ENCODE measurements at places on chromosomes 13 and 19. TPM values are rescaled to one million over a fixed set of nuclear protein-coding genes. Genes with fewer than 3 reads are reported as not detected.

DNA sequence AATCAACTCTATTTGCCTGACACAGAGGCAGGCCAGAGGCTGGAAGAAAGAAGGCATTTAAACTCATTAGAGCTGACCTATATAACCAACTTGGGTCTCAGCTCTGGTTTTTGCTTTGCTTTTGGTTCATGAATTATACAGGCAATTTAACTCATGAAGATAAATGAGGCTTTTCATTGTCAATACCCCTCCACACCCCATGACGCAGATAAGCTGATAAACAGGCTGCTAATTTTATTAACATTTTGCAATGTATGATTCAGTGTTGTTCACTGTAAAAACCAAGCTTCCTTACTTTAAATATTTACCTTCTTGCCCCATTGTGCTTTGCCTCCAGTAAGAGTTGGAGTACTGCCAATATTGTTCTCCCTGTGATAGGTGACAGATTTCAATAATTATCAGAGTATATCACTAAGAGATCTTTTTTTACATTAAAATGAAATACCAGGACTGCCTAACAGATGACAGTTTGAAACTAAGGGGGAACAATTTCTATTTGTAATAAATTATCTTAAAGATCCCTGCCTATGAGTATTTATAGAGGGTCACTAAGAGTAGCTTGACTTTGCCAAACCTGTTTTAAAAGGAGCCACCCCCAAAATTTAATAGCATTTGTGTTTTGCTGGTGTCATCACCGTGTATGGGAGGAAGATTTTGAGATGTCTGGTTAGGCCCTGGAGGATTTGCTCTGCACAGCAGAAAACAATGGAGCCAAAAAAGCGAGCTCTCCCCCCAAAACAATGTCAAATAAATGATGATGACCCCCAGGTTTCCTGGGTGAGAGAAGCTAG, 472.7 kb upstream of the NBEA start:
- no peak for DNase-seq
- no peak overlapping the region for H3K4me3 ChIP-seq
- H3K27me3 ChIP-seq: no peaks in the 10 kb centered on the region
- no peaks in the 10 kb centered on the region for H3K4me1 ChIP-seq
- no peak overlapping the region for H3K27ac ChIP-seq
- no peaks in the 10 kb centered on the region for H3K36me3 ChIP-seq

- H3K4me3 ChIP-seq: no peak overlapping the region
- no peaks in the 10 kb centered on the region for H3K4me1 ChIP-seq
- no peaks in the 10 kb centered on the region for H3K36me3 ChIP-seq
- no peaks in the 10 kb centered on the region for H3K27me3 ChIP-seq
- H3K27ac ChIP-seq: no peak overlapping the region
- no peak for DNase-seq
These were observed 26.7 kb upstream of the C19orf12 start for GRCh38 chr19:29741776-29742175.

DNA sequence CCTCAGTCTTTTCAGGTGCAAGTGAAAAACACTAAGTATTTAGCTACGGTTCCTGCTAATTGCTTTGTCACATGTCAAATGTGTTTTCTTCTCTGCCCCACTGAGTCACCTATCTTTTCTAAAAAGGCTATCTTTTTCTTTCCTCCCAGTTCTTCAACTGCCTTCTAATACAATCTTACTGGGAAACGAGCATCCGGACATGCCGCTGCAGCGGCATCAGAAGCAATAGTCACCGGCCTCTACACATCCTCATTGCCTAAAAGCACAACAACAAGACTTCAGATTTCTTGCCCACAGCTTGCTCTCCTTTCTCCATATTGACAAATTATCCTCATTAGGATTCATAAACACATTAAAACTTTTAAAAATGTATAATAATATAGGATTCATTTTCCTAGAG, 1.2 kb downstream of the PCDH9 start:
- peak; percentile 14 for DNase-seq
- H3K36me3 ChIP-seq: peaks cover 5% of the 10 kb centered on the region
- peaks cover 35% of the 10 kb centered on the region for H3K4me1 ChIP-seq

DNA sequence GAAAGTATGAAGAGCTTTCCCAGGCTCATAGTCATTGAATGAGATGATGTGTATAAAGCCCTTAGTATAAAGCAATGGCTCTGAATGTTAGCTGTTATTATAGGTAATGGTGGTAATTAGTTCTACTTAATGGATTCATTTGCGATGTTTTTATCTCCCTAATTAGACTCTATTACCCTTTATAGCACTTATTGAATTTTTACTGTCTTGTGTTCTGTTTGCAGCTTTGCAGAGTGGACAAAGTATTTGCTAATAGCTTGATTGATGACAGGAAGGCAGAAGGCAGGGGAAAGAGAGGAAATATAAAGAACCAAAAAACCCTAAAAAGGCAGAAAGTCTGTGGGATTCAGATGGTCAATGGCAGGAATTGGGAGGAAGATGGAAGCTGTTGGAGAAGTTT, 524.4 kb upstream of the SPRY2 start:
- no peaks in the 10 kb centered on the region for H3K36me3 ChIP-seq
- DNase-seq: no peak
- no peak overlapping the region for H3K27ac ChIP-seq
- no peaks in the 10 kb centered on the region for H3K27me3 ChIP-seq
- H3K4me3 ChIP-seq: no peak overlapping the region

DNA sequence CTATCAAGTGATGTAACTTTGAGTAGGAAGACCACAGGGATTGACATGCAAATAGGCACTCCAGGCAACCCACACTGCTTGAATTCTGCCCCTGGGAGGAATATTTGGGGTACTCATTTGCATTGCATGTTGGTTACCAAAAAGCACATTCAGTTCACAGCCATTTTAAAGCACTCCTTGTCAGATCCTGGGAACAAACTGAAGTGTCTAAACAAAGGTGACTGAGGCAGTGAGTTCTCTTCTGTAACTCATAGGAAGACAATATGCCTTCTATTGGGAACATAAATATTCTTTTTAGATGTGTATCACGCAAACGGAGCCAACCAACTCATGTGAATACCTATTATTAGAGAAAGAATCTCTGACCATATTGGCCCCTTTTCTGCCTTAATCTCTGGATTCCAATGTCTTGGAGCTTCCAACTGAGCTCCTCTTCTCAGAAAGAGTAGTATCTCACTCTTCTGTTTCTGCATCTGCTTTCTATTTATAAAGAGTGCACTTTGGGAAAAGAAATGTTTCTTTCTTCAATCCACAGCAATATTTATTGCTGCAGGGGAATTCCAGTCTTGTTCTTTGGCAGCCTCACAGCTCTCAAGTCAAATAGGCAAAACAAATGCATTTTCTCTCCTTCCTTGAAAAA, 125.7 kb upstream of the NBEA start:
- no peak overlapping the region for H3K27ac ChIP-seq
- no peak for DNase-seq
- H3K27me3 ChIP-seq: no peaks in the 10 kb centered on the region
- no peaks in the 10 kb centered on the region for H3K4me1 ChIP-seq
- H3K4me3 ChIP-seq: no peak overlapping the region

- DNase-seq: no peak
- H3K27me3 ChIP-seq: no peaks in the 10 kb centered on the region
- H3K4me1 ChIP-seq: no peaks in the 10 kb centered on the region
- H3K4me3 ChIP-seq: no peak overlapping the region
- no peak overlapping the region for H3K27ac ChIP-seq
These were observed 112.4 kb upstream of the VSTM2B start for GRCh38 chr19:29413435-29413834.

DNA sequence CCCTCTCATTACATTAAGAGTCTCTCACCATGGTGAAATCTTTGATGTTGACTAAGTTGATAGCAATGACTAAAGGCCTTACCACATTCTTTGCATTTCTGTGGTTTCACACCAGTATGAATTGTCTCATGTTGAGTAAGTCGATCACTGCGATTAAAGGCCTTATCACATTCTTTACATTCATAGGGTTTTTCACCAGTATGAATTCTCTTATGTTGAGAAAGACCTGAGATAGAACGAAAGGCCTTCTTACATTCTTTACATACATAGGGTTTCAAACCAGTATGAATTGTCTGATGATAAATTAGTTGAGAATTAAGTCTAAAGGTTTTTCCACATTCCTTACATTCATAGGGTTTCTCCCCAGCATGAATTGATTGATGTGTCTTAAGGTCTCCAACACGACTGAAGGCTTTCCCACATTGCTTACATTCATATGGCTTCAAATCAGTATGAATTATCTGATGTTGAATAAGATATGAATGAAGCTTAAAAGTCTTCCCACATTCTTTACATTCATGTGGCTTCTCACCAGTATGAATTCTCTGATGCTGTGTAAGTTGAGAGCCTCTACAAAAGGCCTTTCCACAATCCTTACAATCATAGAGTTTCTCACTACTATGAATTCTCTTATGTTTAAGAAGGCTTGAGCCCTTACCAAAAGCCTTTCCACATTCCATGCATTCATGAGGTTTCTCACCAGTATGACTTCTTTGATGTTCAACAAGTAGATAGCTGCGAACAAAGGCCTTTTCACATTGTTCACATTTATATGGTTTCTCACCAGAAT, 45.6 kb downstream of the ZNF283 start:
- no peak overlapping the region for H3K4me3 ChIP-seq
- no peak overlapping the region for H3K27ac ChIP-seq
- H3K36me3 ChIP-seq: no peaks in the 10 kb centered on the region
- H3K27me3 ChIP-seq: no peaks in the 10 kb centered on the region
- no peaks in the 10 kb centered on the region for H3K4me1 ChIP-seq

DNA sequence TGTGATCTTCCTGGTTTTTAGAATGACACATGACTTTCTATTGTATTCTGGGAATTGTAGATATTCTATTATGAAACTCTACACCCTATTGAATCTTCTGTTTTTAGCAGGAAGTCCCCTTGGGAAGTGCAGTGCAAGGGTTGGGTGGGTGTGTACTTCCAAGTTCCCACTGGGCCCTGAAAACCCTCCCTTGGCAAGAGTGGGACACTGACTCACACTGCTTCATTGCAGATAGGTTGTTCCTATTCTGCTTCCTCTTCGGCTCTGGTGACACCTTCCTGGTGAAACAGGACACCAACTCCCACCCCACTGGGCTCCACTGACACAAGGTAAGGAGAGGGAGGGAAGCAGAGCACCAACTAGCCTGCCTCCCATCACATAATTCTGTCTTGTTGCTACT, 121.8 kb downstream of the KCTD12 start:
- no peaks in the 10 kb centered on the region for H3K27me3 ChIP-seq
- H3K4me1 ChIP-seq: no peaks in the 10 kb centered on the region
- H3K36me3 ChIP-seq: no peaks in the 10 kb centered on the region
- DNase-seq: no peak

GRCh38 chr13:108212886-108213285, 2.5 kb downstream of the LIG4 start:
- H3K4me1 ChIP-seq: peaks cover 49% of the 10 kb centered on the region
- H3K27ac ChIP-seq: peak overlapping the region; percentile 91
- H3K36me3 ChIP-seq: peaks cover 11% of the 10 kb centered on the region
- peak overlapping the region; percentile 8 for H3K4me3 ChIP-seq
- no peaks in the 10 kb centered on the region for H3K27me3 ChIP-seq
- peak; percentile 67 for DNase-seq

DNA sequence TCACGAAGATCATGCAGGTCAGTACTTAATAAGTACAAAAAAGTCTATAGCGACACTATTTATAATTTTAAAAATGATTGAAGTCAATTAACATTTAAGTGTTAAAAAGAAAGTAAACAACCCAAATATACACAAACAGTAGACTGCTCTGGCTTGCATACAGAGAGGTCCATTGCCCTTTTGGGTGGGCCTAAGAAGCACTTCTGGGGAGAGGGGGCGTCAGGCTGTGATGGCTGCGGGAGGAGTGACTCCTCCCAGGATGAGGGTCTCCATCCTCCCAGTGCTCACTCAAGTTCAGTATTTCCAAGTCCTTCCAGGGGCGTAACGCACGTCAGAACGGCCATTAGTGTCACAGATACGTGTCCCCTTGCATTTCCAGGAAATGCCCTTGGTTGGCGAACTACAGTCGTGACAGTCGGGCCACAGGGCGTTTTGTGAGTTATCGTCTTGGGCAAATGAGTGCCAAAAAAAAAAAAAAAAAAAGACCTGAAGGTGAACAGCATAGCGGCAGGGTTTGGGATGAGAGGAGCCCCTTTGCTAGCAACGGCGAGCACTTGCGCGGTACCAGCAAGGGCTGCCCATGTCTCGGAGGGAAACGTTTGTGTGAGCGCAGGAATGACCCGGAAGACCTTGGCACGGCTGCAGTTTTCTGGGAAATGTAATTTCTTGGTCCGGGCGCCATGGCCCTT, at the start of gene SCGB2B2:
Gene SCGB2B2 (minus strand): TSS at position 463 of the 689 bp plus-strand sequence. CDS start 82,596 bp downstream, outside the sequence.
- H3K4me1 ChIP-seq: peaks cover 17% of the 10 kb centered on the region
- H3K36me3 ChIP-seq: peaks cover 12% of the 10 kb centered on the region
- H3K27ac ChIP-seq: peak within 1 kb of the TSS; percentile 87
- no peaks in the 10 kb centered on the region for H3K27me3 ChIP-seq

GRCh38 chr19:17751103-17751911, at the start of gene FCHO1:
FCHO1 (plus strand) TSS chr19:17751477; CDS start chr19:17755165, 3,688 bp downstream.
- peak; percentile 94 for DNase-seq
- peak within 1 kb of the TSS; percentile 99 for H3K27ac ChIP-seq
- no peaks in the 10 kb centered on the region for H3K27me3 ChIP-seq
- H3K36me3 ChIP-seq: peaks cover 17% of the 10 kb centered on the region
- H3K4me3 ChIP-seq: peak within 1 kb of the TSS; percentile 50

- H3K36me3 ChIP-seq: no peaks in the 10 kb centered on the region
- H3K4me1 ChIP-seq: peaks cover 15% of the 10 kb centered on the region
- no peak overlapping the region for H3K27ac ChIP-seq
- DNase-seq: no peak
- H3K27me3 ChIP-seq: peaks cover 4% of the 10 kb centered on the region
- H3K4me3 ChIP-seq: no peak overlapping the region
These were observed 375.6 kb downstream of the COG6 start for GRCh38 chr13:40031031-40031430.

- no peaks in the 10 kb centered on the region for H3K27me3 ChIP-seq
- DNase-seq: no peak
- no peaks in the 10 kb centered on the region for H3K36me3 ChIP-seq
- H3K27ac ChIP-seq: no peak overlapping the region
- H3K4me3 ChIP-seq: no peak overlapping the region
These were observed 88.4 kb upstream of the DOCK9 start for GRCh38 chr13:99066219-99066618.

GRCh38 chr19:11373166-11373884, 1.1 kb upstream of the SWSAP1 start:
- no peak for DNase-seq
- H3K27me3 ChIP-seq: no peaks in the 10 kb centered on the region
- H3K4me1 ChIP-seq: peaks cover 32% of the 10 kb centered on the region
- no peak overlapping the region for H3K4me3 ChIP-seq
- peaks cover 10% of the 10 kb centered on the region for H3K36me3 ChIP-seq

DNA sequence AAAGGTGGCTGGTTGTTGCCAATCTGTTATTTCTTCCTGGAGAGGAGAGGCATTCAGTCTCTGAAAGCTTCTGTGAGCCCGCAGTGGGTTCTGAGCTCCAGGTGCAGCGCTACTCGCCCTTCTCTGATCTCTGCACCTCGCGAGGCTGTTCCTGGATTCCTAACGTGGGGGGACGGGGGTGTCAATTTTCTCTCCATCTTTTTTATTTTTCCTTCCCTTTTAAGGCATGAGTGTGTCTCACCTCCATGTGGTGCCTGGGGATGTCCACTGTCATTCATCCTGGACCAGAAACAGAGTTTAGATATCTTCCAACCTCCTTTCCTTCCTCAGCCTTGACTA, 626 bp downstream of the ZNF233 start:
- no peak overlapping the region for H3K27ac ChIP-seq
- no peak for DNase-seq
- H3K4me1 ChIP-seq: peaks cover 13% of the 10 kb centered on the region

The ATP8B3 gene
- 0.89 TPM for polyA plus RNA-seq

The WASF3 gene
- 0.06 TPM for polyA plus RNA-seq
